LHCN-M2 (cell line): ENCODE measurements at places on chromosomes 11 and 22.

DNA sequence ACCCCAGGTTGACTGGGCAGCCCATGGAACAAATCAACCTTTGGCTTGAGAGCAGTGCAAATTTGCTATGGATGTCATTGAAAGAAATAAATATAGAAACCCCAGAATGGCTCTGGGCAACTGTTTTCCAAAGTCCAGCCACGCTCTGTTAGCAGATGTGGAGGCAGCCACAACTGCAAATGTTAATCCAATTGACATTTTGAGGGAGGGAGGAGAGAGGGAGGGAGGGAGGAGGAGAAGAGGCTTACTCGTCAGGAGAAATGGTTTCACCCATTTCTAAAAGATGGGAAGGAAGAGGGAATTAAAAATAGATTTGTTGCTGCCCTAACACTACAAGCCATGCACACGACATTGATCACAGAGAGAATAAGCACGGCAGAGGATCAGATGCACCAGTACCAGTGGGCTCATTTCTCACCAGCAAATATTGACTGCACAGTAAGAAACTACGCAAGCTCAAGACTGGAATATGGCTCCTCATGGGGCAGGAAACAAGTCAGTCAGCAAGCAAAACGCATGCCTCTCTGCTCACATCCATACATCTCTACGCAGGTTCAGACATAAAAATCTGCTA lies 229.1 kb downstream of the LARGE1 start:
- no peak for DNase-seq

DNA sequence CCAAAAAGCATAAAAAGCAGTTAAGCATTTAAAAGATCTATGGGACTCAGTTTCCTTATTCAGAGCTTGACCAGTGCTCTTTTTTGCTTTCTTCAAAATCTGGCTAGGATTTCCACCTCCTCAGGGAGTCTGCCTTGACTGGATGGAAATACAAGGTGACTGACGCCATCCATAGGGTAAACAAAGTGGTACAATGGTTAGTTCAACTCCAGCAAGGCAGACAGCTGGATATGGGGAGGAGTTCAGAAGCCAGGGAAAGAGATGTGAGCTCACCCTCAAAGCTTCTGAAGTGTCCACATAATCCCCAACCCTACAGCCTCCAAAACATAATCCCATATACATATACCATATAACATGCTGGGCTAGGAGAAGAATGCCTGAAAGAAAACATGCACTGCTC lies 52.0 kb downstream of the KIRREL3 start:
- DNase-seq, result peak; percentile 41

- peak; percentile 19 for DNase-seq
These were observed 42.9 kb upstream of the PRR5 start for GRCh38 chr22:44659140-44659539.

GRCh38 chr11:110773442-110773841 lies 61.2 kb upstream of the ARHGAP20 start:
- DNase-seq, result no peak

DNA sequence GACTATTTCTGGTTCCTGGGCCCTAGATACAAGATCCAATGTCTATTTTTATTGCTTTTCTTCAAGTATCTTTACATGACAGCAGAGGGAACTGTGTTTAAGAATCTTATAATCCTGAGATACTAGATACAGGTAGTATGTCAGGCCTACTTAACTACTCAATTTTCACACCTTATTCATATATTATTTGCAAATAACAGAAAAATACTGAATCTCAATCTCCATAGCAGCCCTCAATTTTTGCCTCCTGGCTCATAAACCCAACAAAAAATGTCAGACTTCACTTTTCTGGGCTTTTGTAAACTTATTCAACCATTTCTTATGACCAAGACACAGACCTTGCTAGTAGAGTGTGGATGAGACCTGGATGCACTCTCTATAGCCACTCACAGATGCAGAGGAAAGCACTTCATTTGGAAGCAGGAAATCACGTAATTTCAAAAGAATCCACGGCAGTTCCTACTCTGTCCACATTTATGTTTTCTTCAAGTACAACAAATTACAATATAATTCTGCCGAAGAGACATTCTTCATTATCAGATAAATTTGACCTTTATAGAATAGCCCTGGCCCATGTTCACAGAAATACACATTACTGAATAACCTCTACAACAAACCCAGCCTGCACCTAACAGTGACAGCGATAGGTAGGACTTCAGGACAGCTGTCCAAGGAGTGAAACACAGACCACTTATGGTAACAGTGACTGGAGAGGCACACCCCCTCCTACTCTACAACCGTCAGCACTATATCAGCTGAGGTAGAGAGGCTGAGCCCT lies 62.0 kb upstream of the YPEL1 start:
- peak; percentile 38 for DNase-seq

- peak; percentile 47 for DNase-seq
These were observed 40.6 kb downstream of the RSF1 start for GRCh38 chr11:77779935-77780334.

DNA sequence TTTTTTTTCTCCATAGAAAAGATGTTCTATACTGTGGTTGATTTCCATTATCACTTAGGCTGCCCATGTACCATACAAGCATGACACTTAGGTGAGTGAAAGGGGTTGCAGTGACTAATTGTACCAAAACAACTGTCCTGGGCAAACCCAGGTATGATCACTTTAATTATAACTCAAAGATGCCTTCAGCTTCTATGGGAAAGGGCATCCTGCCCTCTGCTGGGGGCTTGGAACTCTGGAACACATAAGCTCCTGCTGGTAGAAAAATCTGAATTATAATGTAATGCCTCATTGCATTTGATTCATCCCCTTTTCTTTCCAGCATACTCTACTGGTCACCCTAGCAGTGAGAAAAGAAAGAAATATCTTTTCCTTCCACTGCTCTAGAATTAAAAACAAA lies 206.3 kb downstream of the DDX10 start:
- peak; percentile 72 for DNase-seq

DNA sequence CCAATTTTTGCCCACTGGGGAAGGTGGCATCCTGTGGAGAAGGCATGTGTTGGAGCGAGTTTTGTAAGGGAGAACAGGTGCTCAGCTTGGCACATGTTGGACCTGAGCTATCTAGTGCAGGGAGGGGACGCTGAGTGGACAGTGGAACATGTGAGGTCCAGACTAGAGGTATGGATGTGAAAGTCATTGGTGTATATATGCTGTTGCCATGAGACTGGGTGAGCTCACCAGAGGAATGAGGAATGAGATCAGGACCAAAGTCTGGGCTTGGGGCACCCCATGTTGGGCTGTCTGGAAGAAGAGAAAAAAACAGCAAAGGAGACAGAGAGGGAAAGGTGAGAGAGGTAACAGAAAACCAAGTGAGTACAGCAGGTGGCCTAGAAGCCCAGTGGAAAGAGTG lies 12.3 kb upstream of the SYT7 start:
- DNase-seq, result no peak

DNA sequence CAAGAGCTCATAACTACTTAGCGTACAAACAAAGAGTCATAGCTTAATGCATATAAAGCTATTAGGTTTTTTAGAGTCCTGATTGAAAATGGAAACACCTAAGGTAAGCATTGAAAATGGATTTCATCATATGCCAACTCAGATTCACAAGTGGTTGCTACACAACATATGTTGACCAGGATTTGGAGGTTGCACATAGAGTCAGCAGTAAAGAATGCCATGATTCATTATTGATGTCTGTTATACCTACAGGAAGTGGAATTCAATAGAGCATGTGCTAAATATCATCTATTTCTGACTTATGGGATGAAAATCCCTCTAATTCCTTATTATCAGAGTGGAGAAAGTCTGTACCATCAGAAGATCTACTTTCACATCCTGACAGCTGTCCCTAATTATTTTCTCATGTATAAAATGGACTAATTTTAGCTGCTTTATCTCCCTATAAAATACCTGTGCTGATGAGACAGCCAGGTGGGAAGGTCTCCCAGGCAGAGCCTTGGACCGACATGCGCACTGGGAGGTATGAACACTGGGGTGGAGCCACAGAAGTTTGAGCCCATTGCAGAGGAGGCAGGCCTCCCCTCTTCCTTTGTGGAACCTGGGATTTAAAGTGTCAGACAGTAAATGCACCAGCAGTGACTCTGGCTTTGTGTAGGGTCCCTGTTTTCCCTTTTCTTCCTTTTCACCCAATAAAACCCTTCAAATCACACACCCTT lies 204.2 kb downstream of the AASDHPPT start:
- peak; percentile 80 for DNase-seq
